ENCODE measurements at places on chromosomes 1 and 21.

GRCh38 chr1:8962812-8963530, 17.3 kb downstream of the CA6 start:
- DNase-seq: peak; percentile 56

GRCh38 chr1:2110738-2111673, 60.8 kb downstream of the PRKCZ start:
- no peak for DNase-seq

GRCh38 chr1:168499688-168500049, 44.1 kb downstream of the XCL2 start:
- DNase-seq: no peak

DNA sequence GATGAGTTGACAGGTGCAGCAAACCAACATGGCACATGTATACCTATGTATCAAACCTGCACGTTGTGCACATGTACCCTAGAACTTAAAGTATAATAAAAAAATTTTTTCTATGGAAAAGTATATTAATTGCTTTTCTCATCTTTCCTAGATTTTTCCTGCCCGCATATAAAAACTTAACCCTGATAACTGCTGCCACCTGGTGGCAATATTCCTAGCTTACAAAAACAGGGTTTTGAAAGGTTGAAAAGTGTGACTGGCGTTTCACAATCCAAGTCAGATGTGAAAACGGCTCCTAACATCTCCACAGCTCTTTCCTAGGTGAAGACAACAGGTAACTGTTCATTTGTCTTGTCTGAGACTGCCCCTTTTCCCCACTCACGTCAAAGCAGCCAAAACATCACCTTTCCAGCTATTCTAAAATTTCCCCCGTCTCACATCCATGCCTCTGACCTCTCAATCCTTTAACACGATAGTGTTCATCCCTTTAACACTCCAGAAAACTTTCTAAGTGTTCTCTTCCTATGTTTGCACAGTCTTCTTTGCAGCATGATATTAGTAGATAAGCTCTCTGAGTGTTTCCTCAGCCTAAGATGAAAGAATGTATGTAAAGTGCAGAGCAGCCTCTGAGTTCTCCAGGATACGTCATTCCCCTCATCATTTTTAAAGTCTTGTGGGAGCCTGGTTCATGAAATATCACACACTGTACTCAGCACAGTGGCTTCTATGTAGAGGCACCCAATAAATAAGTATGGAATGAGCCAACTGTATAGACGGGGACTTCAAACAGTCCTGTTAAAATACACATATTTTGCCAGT, 27.5 kb downstream of the OVGP1 start:
- peak; percentile 58 for DNase-seq

- DNase-seq: no peak
Measured at GRCh38 chr1:15957221-15958095, 18.4 kb downstream of the ZBTB17 start.

- DNase-seq: no peak
Measured at GRCh38 chr1:203151362-203152157, 24.0 kb downstream of the ADORA1 start.

DNA sequence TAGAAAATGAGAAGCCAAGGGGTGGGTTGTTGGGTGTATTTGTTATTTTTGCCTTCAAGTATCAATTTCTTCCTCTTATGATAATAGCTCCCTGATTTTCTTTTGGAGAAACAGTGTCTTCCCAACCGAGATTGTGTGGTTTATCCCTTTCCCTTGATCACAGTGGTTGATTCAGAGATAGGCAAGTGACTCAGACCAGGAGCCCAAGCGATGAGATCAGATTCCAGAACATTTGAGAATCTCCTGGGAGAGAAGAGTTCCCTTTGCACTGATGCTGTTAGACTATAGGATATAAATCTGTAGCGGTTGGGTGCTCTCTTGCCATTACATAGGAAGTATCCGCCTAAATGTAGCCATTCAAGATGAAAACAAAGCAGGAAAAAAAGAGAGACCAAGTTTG, 90.1 kb upstream of the WDR26 start:
- no peak for DNase-seq

DNA sequence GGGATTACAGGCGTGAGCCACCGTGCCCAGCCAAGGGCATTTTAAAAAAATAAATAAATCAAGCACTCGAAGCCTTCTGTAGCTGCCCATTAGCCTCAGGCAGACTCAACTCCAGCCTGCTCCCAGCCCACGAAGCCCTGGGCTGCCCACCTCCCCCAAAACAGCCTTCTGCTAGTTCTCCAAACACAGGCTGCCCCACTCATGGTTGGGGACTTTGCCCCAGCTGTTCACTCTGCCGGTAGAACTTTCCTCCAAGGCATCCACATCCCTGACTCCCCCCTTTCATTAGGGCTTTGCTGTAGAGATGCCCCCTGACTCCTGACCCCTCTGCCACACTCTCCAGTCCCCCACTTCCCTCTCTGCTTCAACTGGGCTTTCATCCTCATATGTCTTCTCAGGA, 29.7 kb upstream of the LAPTM5 start:
- DNase-seq: no peak

DNA sequence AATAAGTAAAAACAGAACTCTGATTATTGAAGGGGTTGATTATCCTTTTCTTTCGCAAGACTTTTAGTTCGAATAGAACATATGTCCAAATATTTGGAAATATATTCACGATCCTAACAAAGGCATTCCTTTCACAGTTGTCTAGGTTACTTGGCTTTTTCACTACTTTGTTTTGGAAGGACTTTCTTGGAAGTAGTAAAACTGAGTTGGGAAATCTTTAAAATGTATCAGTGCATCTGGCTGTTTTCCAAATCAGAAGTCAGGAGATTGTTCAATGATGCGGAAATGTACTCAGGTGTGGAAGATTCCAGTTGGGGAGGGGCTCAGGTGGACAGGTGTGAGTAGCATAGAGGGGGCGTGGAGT, 67.1 kb downstream of the SH3BGR start:
- DNase-seq: no peak

- DNase-seq: no peak
Measured at GRCh38 chr1:25577134-25577920, 33.9 kb downstream of the LDLRAP1 start.

- peak; percentile 85 for DNase-seq
Measured at GRCh38 chr1:67723620-67724019, 38.6 kb downstream of the GADD45A start.

DNA sequence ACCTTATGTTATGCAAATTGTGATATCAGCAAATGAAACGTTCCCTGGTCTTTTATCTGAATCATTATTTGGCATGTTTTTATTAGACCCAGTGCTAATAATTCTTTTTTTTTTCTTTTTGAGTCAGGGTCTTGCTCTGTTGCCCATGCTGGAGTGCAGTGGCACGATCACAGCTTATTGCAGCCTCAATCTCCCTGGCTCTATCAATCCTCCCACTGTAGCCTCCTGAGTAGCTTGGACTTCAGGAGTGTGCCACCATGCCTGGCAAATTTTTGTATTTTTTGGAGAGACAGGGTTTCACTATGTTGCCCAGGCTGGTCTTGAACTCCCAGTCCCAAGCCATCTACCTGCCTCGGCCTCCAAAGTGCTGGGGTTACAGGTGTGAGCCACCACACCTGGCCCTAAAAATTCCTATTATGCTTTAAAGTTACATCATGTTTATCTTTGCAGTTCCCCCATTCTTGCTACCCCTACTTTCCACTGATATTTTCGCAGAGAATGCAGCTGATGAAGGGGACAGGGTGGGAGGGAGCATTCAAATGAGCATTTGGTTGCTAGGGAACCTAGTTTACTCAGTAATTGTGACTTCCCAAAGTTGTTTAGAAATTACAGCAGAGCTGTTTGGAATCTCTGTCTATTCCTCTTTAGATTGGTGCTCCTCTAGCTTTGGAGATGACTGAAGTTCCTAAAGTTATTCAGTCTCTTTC, 18.4 kb downstream of the C1orf21 start:
- DNase-seq: no peak

GRCh38 chr1:27961646-27962221, 2.0 kb downstream of the XKR8 start:
- DNase-seq: no peak

DNA sequence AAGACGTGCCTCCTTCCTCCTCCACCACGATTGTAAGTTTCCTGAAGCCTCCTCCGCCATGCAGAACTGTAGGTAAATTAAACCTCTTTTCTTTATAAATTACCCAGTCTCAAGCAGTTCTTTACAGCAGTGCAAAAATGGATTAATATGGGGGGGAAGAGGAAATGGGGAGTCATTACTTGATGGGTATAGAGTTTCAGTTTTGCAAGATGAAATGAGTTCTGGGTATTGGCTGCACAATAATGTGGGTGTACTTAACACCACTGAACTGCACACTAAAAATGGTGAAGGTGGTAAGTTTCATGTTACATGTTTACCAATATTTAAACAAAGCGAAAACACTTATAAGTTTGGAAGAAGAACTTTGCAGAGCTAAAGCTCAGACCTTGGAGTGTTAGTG, 24.3 kb upstream of the DISP1 start:
- DNase-seq: no peak

GRCh38 chr1:71298633-71299032, 217.8 kb upstream of the ZRANB2 start:
- no peak for DNase-seq

GRCh38 chr1:17717594-17718535, 37.3 kb upstream of the ACTL8 start:
- DNase-seq: no peak

Data from inflammatory macrophage treated with lipopolysaccharide for 4 hours (primary cell).